Cortex of kidney (tissue), 1 donor: ENCODE measurements at places on chromosomes 2 and 18.

- DNase-seq = no peak
Observed at GRCh38 chr2:49068613-49069012, 85.7 kb downstream of the FSHR start.

- DNase-seq = no peak
Observed at GRCh38 chr18:77520767-77521166, 271.1 kb downstream of the GALR1 start.

DNA sequence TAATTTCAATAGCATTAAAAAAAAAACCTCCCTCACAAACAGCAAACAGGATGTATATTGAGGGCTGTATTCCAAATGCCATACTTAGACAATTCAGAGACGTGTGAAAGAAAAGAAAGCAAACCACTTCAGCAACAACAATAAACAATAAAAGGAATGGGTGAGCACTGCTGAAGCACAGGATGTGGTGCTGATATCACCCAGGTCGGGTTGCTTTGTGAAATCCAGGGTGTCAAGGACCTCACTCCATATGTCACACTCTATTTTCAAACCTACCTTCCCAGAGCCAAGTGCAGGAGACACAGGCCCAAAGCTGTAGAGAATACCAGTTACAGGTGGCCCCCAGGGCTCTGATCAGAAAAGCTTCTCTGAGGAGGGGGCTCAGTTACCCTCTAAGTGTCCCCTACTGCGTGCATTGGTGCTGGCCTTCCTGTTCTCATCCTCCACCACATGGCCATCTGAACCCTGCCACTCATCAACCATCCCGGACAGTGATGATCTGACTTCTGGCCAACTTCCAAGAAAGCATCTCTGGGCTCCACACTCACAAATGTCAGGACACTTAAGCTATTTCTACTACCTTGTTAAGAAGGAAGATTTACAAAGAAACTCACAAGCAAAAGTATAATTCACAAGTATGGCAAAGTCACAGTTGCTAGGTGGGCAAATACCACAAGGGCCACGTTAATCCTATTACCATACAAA lies 363.0 kb downstream of the SS18 start:
- no peak for DNase-seq

- DNase-seq = no peak
Observed at GRCh38 chr2:10820978-10821695, 8.6 kb upstream of the PDIA6 start.

DNA sequence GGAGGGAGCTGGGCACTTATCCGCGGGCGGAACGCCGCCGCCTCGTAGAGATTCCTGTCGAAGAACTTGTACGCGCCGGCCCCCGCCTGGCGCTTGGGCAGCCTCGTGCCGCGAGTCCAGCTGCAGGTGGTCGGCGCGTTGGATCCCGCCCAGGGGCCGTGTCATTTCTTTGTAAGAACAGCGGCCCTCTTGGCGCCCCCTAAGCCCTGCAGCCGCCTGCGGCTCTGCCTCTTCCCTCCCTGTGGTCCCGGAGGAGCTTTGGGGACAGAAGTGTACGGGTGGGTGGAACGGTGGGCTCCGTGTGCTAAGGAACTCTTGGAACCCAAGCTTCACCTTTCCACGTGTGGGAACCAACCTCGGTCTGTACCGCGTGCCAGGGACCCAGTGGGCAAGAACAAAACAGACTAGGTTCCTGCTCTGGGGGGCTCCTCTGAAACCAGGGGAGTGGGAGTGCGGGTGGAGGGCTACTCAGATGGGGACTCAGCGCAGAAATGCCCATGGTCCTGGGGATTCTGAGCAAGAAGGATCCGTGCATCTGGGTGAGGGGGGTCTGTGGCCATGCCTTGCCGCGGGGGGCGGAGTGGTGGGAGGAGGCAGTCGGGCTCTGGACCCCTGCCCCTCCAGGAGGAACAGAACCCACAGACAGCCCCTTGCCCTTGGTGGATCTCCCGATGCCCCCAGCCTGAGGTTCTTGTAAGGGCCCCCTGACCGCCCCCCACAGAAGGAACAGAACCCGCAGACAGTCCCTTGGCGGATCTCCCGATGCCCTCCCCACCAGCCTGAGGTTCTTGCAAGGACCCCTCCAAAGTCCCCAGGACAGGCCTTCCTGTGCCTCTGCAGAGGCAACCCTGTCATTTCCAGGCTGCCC lies 1.5 kb downstream of the GPC1 start:
- no peak for DNase-seq

- no peak for DNase-seq
Observed at GRCh38 chr2:217836901-217837491, 165.8 kb downstream of the TNS1 start.

DNA sequence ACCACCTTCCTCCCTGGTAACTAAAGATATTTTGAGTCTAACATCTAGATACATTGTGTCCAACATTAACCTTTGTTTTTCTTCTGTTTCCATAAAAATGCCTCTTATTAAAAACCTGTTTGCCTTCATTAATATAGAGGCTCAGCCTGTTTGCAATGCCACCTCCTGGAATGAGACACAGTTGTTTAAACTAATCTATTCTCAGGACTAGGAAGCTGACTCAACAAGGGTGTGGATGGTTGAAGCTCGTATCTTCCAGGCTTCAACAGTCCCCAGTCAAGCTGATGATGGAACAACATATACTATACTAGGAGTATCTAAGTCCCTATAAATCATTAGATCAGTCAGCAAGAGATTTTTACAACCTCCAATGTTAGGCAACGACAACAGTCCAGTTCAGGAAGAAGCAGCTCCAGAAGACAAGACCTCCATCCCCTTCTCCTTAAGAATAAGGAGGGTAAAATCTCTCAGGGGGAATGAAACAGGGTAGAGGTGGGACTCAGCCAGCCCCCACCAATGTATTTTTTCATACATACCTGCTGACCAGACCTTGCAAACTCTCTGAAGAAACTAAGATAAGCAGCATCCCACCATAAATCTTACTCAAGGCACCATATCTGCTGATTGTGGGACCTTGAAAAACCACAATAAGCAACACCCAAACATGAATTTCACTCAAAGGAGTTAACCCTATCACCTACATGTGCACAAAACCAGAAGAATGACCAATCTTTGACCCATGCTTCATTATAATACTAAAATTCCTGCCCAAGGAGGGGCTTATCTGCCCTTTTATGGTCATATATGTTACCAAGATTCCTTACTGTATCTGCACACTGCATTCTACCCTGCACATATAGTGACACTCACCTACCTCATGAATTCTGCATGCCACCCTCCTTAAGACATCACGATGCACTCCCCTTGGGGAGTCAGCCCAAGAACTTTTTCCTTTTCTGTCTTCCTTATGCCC lies 21.4 kb downstream of the ZNF24 start:
- DNase-seq = no peak

GRCh38 chr2:236176417-236176816 lies 8.2 kb upstream of the GBX2 start:
- DNase-seq = no peak

DNA sequence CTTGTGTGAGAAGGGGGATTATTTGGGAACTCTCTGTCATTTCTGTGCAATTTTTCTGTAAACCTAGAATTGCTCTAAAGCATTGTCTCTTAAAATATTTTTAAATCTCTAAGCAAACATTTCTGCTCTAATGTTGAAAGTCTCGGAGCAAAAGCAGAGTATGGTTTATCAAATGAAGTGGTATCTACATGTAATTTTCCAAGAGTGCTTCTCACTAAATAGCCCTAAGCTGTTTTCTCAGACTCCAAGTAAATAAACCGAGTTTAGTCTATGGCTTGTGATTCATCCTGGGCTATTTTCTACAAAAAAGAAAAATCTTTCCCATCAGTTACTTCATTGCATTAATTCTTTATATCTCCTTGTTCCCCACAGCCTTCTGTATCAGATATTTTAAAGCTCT lies 90.8 kb downstream of the METTL4 start:
- DNase-seq = no peak

GRCh38 chr2:96120091-96120720 lies 3.8 kb upstream of the ADRA2B start:
- DNase-seq = no peak

- no peak for DNase-seq
Observed at GRCh38 chr2:173347305-173348168, 7.1 kb upstream of the CDCA7 start.

DNA sequence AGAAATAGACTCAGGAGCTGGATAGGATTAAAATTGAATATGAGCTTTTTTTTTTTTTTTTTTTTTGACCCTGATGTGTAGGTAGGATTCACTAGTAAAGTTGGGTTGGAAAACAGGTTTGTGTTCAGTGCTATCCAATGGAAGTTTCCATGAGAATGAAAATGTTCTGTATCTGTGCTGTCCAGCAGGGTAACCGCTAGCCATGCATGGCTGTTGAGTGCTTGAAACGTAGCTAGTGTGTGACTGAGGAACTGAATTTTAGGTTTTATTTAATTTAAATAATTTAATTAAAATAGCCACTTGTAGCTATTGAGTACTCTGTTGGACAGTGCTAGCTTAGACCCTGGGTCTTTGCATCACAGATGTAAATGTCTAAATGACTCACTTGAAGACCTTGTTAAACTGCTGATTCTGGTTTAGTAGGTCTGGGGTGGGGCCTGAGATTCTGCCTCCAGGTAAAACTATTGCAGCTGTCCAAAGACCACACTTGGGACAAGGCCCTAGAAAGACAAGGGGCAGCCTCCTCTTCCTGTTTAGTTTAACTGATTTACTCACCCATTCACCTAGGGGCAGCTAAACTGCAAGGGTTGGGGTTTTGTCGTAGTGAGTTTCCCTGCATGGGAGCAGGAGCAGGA lies 84.7 kb upstream of the STON1 start:
- no peak for DNase-seq
